ENCODE measurements at places on chromosomes 6 and 20.

DNA sequence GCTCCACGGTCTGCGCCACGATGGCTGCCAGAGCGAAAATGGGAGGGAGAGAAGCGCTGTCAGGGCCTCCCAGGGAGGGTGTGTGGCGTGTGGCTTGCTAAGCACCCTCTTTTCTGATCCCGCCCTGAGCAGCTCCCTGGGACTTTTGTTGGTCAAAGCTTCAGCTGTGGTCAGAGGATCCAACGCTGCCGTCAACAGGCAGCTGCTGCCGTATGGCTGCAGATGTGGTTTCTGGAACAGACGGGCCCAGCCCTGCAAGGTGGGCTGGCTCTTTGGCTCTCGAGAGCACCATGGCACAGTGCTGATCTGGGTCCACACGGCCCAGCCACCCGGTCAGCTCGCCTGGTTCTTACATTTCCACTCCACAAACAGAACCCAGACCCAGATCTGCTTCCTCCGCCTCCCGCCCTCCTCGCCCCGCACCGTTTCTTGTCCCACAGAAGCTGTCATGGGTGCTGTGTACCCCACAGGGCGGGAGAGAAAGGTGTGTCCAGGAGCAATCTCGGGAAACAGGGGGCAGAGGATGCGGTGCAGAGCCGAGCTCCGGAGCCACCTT, 86.0 kb upstream of the BHLHE23 start:
- no peak for DNase-seq

DNA sequence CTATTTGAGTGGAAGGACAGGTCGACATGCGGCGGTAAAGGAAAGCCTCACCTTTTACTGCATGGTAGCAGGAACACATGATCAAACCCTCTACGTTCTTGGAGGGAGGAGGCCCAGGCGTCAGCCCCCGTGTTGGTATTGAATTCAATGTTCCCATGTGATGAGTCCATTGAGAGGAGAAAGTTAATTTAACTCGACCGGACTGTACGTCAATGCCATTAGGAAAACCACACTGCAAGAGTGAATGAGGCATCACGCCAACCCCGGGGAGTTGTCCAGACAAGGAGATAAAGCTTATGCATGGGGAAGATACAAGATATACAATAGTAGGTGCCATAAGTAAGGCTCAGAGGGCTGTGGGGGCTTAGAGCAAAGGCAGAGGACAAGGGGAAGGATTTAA, 213.9 kb upstream of the ECI2 start:
- no peak for DNase-seq

GRCh38 chr20:7879883-7880282, 60.4 kb downstream of the HAO1 start:
- DNase-seq = peak; percentile 10

GRCh38 chr20:51163996-51164600, 141.2 kb upstream of the KCNG1 start:
- DNase-seq = no peak

GRCh38 chr6:5630636-5631035, 369.3 kb downstream of the FARS2 start:
- no peak for DNase-seq

DNA sequence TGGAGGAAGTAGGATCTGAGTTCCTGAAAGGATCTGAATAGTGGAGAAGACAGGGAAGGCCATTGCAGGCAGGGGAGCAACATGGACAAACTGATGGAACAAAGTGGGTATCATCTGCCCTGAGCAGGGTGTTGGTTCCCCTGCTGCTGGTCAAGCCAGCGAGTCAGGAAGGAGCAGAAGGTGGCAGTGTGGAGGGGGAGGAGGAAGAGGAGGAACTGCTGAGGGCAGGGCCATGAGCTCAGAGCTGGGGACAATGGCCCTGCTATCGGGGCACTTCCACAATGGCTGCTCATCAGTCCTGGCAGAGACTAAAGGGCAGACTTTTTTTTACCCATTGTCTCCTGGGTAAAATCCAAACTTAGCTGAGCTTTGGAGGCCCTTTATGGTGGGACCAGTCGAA, 13.6 kb downstream of the CNBD2 start:
- no peak for DNase-seq

- DNase-seq = peak; percentile 70
These were observed 58.1 kb downstream of the RAB44 start for GRCh38 chr6:36755435-36756348.

GRCh38 chr6:10481101-10481500, 40.0 kb upstream of the GCNT2 start:
- DNase-seq = no peak

DNA sequence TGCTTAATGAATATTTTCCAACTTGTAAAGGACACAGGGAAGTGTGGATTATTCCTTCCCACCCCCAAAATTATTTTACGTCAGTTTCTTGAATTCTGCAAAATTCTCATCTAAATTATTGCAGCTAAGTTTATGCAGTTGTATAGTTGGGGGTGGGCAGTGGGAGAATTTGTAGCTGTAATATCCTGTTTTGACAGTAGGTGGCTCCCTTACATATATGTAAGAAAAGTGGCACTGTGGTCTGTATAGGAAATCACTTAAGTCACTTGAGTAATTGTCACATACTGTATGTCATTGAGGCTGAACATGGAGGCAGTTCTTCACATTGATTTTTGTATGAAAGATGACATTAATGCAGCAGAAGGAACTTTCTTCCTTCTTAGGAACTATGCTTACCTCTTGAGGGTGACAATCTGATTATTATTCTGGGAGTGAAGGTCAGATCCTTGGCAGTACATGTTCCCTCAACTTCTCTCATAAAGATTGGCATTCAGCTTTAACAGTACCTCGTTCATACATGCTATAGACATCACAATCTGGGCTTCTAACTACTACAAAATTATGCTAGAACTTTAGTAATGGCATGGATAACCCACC, 14.6 kb upstream of the CFAP206 start:
- peak; percentile 57 for DNase-seq

- no peak for DNase-seq
These were observed 173.4 kb downstream of the BMP2 start for GRCh38 chr20:6940876-6941275.

- no peak for DNase-seq
These were observed 1.2 kb upstream of the WRNIP1 start for GRCh38 chr6:2763876-2764540.

DNA sequence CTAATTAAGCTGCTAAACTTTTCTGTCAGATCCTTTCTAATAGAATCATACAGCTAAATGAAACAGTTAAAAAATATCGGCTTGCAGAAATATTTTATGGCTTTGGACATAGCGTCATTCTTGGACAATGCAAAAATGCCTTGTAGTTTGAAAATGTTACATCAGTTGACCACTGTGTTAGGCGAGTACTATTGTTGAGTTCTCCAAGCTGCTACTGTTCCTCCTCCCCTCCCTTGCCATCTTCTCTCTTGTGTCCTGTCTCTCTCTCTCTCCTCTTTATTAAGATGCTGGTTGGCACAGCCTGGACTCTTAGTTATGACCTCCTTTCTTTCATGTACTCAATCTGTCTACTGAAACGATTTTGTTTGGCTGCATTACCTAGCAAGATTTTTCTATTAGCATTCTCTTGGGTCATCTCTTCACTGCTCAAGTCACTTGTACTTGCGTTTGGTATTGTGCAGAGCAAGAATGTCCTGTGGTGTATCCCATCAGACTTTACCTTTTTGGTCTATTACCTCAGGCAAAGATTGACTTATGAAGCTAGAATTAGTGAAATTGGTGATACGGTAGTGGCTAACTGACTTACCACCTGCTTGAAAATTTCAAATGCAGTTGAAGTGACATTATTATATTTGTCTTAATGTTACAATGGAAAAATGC, 127.9 kb downstream of the FARS2 start:
- DNase-seq = no peak

DNA sequence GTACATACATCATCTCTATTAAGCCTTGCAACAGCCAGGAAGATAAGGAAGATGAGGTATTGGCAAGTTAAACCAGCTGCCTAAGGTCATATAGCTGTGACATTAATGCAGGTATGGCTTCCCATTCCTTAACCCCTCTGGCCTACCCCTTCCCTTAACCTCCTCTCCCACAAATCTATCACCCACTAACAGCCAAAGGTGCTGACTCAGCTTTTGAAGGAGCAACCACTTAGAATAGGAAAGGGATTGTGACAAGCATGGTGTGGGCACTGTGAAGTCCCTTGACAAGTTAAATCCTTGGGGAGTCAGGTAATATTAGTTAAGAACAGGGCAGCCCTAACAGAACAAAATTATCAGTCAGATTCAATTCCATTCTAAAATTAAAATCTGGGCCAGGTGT, 5.4 kb upstream of the SH3BGRL2 start:
- DNase-seq = no peak

DNA sequence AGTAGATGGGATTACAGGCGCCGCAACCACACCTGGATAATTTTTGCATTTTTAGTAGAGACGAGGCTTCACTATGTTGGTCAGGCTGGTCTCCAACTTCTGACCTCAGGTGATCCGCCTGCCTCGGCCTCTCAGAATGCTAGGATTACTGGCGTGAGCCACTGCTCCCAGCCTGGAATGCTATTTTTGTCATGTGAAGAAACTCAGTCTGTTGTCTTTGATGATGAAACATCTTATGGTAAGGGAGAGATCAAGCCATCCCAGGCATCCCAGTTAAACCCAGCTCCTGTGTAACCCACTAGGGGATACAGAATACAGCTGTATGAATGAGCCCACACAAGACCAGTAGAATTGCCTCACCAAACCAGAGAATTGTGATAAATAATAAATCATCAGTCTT, 83.6 kb upstream of the RBM24 start:
- DNase-seq = no peak

GRCh38 chr6:82370788-82371187, 7.2 kb downstream of the TPBG start:
- no peak for DNase-seq

GRCh38 chr6:2616811-2617210, 133.9 kb downstream of the MYLK4 start:
- DNase-seq = no peak

DNA sequence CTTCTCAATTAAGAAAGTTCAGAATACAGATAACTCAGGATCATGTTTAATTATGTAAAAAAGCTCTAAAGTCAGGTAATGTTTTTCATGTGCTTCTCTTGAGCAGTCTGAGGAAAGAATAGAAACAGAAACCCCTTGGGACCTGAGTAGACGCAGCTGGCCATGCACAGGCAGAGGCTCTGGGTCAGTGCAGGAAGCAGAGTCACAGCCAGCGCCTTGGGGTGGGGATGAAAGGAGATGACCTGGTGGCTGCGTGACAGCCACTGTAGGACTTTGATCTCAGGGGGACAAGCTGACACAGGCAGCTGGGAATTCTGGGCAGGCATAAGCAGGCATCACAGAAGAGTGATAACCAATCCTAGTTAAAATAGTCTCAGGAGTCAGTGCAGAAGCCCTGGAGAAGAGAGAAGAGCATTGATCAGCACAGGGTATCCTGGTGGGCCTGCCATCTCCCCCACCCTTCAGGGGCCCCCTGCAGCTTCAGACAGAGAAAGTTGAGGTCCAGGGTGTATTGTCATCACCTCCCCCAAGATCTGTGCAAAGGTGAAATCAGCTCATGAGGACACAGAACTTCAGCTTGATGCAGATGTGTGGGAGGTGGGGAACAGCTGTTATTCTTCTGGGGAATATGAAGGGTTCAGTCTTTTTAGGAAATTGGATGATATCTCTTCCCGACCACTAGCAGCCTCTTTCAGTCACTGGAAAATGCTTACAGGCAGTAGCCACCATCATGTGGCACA, 6.4 kb downstream of the HLA-DQB1 start:
- no peak for DNase-seq

DNA sequence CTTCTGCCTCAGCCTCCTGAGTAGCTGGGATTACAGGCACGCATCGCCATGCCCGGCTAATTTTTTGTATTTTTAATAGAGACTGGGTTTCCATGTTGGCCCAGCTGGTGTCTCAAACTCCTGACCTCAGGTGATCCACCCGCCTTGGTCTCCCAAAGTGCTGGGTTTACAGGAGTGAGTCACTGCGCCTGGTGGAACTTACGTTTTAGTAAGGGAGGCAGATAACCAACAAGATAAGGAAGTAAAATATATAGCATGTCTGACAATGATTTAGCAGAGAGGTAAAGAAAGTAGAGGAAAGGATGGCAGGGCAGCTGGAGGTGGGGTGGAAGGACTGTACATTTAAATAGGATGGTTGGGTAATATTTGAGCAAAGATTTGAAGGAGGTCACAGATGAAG, 12.8 kb upstream of the MYMX start:
- no peak for DNase-seq

GRCh38 chr6:12060780-12061609, 48.9 kb downstream of the HIVEP1 start:
- DNase-seq = peak; percentile 71

- DNase-seq = no peak
These were observed 2.6 kb upstream of the ANKRD6 start for GRCh38 chr6:89430201-89430962.

- no peak for DNase-seq
These were observed 851.7 kb upstream of the MAP3K7 start for GRCh38 chr6:91438570-91438969.

DNA sequence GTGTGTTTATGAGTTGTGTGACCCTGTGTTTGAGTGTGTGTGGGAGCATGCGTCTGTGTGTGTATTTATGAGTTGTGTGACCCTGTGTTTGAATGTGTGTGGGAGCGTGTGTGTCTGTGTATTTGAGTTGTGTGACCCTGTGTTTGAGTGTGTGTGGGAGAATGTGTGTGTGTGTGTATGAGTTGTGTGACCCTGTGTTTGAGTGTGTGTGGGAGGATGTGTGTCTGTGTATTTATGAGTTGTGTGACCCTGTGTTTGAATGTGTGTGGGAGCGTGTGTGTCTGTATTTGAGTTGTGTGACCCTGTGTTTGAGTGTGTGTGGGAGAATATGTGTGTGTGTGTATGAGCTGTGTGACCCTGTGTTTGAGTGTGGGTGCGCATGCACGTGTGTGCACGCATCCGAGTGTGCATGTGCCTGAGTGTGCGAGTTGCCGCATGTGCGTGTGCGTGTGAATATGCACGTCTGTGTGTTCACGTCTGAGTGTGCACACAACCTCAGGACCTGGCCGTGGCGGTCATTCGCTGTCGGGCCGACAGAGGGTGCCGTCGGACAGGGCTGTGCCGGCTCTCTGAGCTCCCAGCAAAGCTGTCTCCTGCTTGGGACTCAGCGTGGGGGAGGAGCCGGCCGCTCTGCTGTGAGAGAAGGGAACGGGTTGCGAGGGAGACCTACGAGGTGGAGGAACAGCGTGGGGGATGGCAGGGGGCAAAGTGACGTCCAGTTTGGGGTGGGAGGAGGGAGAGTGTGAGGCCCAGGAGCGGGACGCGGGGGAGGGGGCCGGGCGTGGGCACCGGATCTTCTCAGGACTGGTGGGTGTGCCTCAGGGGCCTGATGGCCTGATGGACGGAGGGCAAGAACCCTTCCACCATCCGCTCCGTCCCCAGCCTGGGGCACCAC, 19.7 kb downstream of the SLC17A9 start:
- DNase-seq = peak; percentile 86

All from activated CD4-positive, alpha-beta T cell treated with anti-CD3 and anti-CD28 coated beads, Interleukin-2, amount 10 ng/mL, durations not matched to agents 7 days and 5 days (primary cell).